ENCODE measurements at places on chromosomes 1 and 21.

DNA sequence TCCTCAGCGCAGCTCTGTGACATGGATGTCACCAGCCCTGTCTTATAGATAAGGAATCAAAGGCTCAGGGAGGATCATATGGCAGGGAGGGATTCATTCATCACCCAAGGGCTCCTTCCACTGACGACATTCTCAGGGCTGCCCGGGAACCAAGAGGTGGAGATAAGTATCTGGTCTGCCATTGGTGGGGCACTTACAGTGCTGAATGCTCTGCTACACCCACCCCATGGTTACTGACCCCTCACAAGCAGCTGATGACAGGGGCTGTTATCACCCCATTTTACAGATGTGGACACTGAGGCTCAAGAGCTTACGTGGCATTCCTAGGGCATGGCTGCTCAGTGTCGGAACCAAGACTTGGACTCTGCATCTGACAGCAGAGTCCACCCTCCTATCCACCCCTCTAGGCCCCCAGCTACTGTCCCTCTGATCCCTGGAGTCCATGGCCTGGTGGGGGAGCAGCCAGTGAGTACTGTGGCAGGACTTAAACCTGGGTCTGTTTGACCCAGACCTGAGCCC lies 155.1 kb downstream of the PTPRU start:
- DNase-seq, result no peak

DNA sequence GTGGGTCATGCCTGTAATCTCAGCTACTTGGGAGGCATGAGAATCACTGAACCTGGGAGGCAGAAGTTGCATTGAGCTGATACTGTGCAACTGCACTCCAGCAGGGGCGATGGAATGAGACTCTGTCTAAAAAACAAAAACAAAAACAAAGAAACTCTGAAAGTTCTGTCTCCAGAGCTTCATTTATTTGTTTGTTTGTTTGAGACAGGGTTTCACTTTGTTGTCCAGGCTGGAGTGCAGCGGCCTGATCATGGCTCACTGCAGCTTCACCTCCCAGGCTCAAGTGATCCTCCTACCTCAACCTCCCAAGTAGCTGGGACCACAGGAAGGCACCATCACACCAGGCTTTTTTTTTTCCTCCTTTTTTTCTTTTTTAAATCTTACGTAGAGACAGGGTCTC lies 191.8 kb upstream of the TNR start:
- DNase-seq, result no peak

DNA sequence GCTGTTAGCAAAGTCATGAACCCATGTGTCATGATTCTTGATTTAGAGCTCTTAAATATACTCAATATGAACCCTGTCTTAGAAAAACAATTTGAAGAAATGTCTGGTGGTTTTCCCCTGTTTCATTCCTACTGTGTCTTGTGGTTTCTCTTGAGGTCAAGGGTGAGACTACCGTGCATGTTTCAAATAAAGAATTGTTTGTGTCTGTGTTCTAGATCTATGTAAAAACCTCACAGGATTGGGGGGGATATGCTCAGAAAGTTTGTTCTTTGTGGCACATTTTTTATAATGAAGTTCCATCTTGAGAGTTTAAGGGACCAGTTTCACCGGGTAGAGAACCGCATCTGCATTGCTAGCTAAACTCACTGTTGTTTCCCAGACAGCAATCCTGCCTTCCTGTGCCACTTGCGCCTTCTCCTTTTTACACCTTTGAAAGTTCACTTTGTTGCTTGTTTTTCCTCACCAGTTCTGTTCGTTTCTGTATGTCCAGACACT lies 30.9 kb upstream of the CACYBP start:
- DNase-seq, result peak; percentile 96

- no peak for DNase-seq
Observed at GRCh38 chr1:113861641-113862040, 9.9 kb downstream of the PTPN22 start.

DNA sequence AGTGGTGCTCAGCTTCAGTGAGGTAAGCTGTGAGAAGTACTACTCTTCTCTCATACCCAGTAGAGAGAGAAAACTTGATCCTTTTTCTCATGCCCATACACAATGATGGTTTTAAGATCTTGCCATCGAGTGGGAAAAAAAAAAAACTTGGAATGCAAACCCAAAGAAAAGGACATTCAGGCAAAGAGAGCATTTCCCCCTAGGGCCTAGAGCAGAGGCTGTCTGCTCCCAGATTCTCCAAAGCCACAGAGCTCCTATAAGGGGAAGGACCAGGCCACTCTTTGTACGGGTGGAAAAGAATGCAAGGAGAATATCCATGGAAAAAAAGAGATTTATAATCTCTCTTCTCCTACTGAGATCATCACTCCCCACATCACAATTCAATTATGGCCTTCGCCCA lies 34.9 kb downstream of the MROH9 start:
- DNase-seq, result no peak

DNA sequence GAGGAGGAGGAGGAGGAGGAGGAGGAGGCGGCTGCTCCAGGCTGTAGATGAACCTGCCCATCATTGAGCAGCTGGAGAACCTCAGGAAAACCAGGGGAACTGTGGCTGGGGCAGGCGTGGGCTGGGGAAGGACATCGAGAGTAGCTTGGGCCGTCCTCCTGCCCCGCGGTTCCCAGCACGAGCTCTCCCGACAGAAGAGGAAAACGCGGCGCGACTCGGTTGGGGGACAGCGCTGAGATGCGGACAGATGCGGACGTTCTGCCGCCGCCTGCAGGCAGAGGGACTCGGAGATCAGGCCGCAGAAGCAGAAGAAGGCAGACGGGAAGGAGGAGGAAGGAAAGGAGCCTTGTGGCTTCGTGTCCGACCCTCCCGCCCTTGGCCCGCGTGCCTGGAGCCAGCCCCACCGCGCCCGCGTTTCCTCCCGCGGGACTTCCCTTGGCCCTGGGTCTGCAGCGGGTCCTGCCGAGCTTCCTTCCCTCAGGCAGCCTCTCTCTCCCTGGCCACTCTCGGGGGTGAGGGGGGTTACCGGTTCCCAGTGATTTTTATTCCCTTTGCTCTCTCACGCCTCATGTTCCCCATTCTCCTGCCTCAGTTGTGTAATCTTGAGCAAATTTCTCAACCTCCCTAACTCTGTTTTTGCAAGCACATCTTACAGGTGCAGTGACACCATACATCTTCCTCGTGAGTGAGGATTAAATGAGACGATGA lies 1.7 kb upstream of the TNFRSF9 start:
- DNase-seq, result no peak

- no peak for DNase-seq
Observed at GRCh38 chr1:1004780-1005697, 5.1 kb upstream of the HES4 start.

DNA sequence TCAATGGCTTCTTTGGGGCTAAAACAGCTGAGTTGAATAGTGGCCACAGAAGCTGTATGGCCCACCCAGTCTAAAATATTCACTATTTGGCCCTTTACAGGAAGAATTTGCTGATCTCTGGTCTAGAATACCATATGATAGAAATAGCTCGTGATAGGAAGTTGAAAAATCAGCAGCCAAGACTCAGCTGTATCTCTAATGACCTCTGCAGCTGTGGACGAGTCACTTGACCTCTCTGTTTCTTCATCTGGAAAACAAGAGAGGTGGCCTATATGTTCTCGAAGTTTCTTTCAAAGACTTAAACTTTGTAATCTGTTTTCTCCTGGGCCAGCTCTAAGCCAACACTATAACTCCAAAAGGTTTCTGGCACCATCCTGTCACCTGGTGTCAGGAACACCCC lies 129.2 kb downstream of the ZBTB18 start:
- DNase-seq, result no peak

GRCh38 chr1:65955071-65955470 lies 162.4 kb downstream of the PDE4B start:
- DNase-seq, result no peak

GRCh38 chr21:26798856-26799751 lies 46.1 kb downstream of the ADAMTS1 start:
- no peak for DNase-seq

DNA sequence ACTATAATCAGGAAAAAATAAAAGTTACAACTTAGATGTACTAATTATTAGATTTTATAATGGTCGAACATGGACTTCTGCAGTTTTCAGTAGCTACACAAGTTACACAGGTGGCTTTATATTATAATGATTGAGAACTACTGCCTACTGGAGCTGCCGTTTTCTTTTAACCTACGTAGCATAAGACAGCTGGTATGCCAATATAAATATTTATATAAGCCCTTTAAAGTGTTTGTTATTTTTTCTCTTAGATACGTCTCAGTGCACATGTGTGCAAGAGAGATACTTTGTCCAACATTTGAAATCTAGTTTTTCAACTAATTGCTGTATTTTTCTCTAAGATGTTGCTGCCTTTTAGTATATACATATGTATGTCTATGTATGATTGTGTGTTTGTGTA lies 42.4 kb downstream of the PDC start:
- no peak for DNase-seq

- no peak for DNase-seq
Observed at GRCh38 chr21:17539323-17539722, 26.5 kb downstream of the CXADR start.

DNA sequence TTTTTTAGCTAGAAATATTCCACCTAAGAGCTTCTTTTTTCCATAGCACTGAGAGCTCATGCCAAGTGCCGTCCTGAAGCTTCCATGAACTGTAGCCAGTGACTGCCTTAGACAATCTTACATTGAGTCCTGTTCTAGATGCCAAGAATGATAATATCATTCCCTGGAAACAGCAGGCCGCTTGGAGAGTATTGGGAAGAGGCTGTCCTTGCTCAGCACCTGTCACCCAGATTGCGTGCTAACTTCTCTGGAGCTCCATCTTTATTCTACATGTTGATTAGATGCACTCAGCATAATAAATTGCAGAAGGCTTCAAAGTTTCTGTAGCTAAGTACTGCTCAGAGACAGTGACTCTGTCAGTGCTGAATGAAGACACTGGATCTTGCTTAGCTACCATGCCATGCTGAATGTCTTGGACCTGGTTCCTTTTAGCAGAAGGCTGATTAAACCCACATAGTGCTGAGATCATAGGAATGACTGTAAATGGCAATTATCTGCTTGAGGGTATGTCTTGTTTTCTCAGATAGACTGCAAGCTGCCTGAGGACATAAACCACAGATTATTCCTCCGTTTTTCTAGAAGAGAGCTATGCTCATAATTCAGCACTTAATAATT lies 83.1 kb upstream of the IRF2BP2 start:
- DNase-seq, result no peak

DNA sequence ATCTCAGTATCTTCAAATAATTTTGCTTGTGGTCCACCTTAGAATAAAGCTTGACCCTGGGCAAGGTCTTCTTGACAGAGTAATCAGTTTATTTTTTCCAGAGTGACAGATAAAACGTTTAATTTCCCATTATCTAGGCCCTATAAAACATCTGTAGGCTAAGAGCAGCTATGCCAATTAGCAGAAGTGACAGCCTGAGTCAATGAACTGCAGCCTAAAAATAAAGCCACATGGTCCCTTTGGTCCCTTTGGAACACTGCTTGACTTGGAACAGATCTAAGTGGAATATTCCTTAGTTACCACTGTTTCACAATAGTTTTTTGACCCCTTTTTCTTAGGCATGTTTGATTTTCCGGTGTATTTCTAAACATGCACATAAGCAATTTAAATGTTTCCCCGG lies 6.3 kb upstream of the RGS13 start:
- no peak for DNase-seq

DNA sequence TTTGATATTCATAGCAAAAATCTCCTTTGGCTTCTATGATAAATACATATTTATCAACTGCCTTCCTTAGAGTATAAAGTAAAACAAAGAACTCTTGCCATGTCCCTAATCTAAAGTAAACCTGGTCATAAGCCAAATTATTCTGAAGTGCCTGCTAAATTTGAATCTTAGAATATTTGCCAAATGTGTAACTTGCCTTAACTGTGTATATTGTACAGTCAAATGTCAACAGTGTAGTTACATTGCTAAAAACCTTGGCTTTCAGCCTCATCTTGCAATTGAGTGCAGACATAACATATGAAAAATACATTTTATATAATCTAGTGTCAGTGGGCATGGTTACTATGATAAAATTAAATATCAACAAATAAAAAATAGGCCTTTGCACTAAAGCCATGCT lies 583.4 kb upstream of the ADAMTS5 start:
- DNase-seq, result no peak

DNA sequence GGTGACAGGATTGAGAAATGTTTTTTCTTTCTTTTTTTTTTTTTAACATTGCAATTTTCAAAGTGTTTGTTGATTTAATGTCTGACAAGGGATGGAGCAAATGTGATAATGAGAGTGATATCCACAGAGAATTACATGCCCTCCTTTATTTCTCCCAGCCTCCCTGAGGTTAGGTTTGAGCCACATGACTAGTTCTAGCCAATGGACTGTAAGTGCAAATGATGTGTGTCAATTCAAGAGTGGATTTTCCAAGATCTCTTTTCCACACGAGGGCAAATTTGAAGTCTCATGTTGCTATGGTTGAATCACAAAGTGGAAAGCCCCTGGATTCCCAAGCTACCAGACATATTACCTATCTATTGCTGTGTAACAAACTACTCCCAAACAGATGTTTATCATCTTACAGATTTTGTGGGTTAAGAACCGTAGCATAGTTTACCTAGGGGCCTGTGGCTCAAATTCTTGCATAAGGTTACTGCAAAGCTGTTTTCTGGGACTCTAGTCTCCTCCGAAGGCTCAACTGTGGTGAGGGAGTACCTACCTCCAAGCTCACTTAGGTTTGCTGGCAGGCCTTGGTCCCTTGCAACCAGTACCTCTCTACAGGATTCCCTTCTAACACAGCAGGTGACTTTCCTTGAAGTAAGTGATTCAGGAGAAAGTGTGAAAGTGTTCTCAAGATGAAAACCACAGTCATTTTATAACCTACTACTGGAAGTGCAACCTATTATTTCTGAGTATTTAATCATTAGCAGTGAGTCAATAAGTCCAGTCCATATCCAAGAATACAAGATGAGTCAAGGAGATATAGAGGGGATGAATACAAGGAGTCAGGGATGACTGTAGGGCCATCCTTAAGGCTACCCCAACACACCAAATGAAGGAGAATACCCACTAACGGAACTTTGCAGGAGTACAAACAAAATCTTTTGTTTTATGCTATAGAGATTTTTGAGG lies 533.6 kb downstream of the PTPRC start:
- no peak for DNase-seq

GRCh38 chr1:90340606-90341005 lies 345.7 kb downstream of the ZNF326 start:
- no peak for DNase-seq

DNA sequence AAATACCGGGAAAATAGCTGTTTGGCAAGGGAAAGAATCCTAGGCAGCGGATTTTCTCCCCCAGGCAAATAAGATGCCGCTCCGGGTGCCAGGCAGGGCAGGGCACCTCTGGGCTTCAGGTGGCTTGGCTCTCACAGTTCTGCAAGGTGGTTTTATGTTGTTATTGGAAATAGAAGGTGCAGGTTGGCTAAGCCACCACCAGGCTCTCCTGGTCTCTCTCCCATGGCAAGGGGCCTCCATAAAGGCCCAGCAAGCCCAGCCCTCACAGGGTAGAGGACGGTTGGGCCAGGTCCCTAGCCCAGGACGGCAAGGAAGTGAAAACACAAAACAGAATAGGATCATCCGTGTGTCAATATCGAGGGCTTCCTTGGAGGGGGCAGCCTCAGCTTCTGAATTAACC lies 37.6 kb upstream of the GPR153 start:
- no peak for DNase-seq

GRCh38 chr1:26689504-26689903 lies 6.3 kb upstream of the ARID1A start:
- no peak for DNase-seq

- no peak for DNase-seq
Observed at GRCh38 chr1:201191653-201192260, 1.1 kb downstream of the IGFN1 start.

GRCh38 chr1:171134204-171134923 lies 43.7 kb downstream of the FMO3 start:
- no peak for DNase-seq

- DNase-seq, result no peak
Observed at GRCh38 chr21:35504951-35505466, 455.9 kb upstream of the RUNX1 start.

GRCh38 chr1:91952187-91952586 lies 3.0 kb downstream of the BRDT start:
- no peak for DNase-seq
